Effector CD8-positive, alpha-beta T cell (primary cell): ENCODE measurements at places on chromosomes 2 and 18.

GRCh38 chr2:159760326-159760725 is 37.7 kb downstream of the CD302 start:
- no peak for DNase-seq

- DNase-seq: no peak
These were observed 377.4 kb upstream of the CRIM1 start for GRCh38 chr2:35978218-35978617.

DNA sequence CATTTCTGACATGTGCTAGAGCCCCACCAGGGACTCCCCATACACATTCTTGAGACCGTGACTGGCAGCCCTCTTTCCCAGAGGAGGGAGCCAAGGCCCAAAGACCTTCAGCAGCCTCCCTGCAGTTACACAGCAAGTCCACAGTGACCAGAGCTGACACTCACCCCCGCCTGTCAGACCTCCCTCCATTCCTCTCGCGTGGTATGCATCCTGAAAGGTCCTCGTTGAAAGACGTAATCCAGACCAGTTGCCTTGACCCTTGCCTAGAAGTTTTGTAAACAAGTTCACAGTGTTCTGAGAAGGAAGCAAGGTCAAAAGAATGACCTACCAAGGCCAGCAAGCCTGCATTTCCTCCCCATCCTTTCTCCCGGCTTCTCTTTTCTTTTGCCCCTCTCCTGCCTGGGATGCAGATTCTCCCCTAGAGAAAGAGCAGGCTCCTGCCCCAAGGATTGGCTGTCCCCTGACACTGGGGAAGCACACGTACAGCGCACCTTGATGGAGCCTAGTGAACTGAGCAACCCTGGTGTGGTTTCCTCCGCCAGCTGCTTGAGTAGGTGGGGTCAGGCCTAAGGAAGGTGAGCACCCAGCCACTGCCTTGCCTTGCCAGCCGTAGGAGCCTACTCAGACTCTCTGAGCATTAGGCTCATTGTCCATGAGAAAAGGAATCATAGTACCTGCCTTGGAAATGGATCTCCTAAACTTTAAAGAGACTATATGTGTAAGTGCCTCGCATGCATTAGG is 18.3 kb downstream of the TRIB2 start:
- no peak for DNase-seq

- DNase-seq: no peak
These were observed 20.8 kb downstream of the LDLRAD4 start for GRCh38 chr18:13239171-13239956.

DNA sequence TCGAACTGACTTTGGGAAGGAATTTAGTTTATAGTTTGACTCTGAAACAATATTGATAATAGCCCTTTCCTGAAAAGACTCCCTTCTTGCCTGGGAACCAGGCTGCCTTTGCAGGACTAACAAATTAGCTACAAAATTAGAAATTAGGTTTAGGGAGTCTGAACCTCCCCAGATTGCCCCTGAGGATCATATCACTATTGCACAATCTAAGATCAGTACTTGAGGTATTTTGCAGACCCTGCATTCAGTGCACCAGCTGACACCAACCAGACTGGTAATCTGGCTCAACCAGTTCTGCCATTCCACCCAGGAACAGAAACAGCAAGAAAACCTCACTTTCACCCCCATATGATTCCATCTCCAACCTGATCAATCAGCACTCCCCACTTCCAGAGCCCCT is 131.8 kb upstream of the GALNT5 start:
- DNase-seq: no peak

DNA sequence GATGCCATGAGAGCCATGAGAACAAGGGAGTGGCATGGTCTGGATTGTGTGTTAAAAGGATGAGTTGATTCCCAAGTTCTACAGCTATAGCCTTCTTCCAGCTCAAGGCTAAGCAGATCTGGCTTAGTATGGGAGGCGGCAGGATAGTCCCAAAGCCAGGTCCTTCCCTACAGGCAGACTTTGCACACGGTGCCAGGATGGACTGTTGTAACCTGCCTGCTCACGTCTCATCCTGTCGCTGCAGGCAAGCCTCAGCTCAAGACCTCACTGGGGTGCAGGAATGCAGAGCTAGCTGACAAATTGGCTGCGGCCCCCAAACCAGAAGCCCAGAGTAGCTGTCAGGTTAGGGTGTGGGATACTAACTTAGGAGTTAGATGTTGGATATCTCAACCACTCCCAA is 28.8 kb upstream of the IGFBP5 start:
- no peak for DNase-seq

GRCh38 chr2:107936433-107937359 is 49.6 kb upstream of the SLC5A7 start:
- no peak for DNase-seq

GRCh38 chr18:10893196-10893595 is 256.2 kb downstream of the PIEZO2 start:
- no peak for DNase-seq

DNA sequence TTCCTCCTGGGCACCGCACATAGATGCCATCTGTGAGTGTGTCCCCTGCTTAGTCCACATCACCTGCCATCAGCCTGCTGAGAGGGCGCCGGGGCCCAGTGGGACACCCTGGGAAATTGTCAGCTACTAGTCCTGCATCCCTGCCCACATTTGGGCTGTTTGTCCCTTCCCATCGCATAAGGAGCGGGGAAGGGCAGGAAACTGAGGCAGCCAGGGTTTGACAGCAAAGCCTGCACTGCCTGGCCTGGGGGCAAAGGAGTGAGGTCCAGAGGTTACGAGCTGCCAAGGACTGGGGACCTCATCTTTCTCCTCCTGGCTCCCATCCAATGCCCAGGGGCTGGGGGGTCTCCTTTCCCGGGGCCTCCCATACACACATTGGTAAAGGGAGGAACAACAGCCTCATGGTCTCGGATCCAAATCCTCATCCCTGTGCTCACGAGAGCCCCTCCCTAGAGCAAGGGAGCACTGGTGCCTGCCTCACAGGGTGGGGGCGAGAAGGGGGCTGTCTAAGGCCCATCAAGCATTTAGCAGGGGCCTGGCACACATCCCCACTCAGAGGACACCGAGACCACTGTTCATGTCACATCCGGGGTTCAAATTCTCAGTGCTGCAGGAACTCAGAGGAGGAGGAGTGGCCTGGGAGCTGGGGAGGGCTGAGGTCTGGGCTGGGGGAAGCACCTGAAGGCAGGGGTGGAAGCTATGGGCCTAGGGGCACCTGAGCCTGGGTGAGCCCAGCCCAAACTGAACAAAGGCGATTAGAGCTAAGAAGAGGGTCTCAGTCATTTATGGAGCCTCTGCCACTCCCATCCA is 113.8 kb downstream of the SMAD7 start:
- DNase-seq: no peak

DNA sequence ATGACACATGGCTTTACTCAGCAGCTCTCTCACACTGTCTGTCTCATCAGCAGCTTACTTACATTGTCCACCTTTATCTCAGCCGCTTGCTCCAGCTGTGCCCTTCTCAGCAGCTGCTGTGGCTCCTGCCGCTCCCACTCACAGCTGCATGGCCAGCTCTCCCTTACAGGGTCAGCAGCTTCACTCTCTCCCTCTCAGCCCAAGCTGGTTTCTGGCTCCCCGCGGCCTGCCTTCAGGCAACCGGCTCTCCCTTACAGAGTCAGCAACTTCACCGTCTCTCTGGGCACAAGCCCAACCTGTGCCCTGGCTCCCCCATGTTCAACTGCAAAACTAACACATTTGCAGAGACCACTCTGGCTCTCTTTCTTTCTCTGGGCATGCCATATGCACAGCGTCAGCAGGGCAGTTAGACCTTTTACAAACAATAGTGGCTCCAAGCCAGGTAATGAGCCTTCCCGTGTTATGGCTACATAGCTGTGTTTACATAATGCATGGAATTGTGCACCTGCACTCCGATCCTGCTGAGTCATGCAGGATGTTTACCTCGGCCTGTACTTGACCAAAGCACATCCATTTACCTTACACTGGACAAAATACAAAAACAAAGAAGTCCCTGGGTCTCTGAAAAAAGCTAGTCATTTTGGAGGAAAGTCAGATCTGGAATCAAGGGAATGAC is 167.3 kb downstream of the DOK6 start:
- DNase-seq: no peak

GRCh38 chr18:26999797-27000196 is 134.3 kb upstream of the AQP4 start:
- no peak for DNase-seq

- no peak for DNase-seq
These were observed 155.1 kb upstream of the TANK start for GRCh38 chr2:161005170-161005569.

DNA sequence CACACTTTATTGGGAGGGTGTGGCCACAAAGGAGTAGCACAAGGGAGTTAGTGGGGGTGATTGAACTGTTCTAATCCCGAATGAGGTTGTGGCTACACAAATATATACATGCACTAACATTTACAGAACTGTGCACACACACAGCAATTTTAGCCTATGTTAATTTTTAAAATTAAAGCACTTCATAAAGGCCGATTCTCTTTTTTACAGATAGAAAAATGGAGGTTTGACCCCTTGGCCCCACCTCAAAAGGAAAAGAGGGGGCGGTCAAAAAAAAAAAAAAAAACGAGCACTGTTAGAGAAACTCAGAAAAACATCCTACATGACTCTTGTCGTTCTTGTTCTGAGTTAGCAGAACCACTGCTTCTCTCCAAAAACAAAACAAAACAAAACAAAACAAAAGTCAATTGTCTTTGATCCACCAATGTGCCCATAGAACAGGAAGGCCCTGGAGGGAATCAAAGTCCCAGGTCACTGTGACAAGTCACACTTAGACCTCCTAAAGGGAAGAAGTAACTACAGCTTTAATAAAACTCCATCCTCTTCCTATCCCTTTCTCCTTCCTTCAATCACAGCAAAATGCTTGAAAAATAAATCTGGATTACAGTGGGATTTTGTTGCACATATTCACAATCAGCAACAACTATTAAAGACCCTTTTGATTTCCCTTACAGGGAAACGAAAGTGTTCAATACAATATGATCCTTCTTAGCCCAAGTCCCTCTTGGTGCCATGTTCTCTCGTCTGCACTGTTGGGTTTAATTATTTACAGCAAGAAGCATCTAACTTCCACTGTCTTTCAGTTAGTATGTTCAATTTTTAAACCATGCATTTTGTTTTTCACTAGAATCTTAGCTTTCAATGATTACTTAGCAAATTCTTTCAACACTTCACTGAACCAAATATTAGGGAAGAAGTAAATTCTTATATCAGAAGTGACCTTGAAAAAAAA is 16.6 kb downstream of the LRP2 start:
- no peak for DNase-seq

- no peak for DNase-seq
These were observed 133.7 kb upstream of the RASGRP3 start for GRCh38 chr2:33342705-33343104.

- DNase-seq: no peak
These were observed 4.4 kb downstream of the SLC66A3 start for GRCh38 chr2:11159574-11160170.
